NCI-H1092 (cell line): ENCODE measurements at places on chromosomes 16 and 17.
A peak's percentile ranks its signal among the peaks of the same experiment; 100 is the strongest.

DNA sequence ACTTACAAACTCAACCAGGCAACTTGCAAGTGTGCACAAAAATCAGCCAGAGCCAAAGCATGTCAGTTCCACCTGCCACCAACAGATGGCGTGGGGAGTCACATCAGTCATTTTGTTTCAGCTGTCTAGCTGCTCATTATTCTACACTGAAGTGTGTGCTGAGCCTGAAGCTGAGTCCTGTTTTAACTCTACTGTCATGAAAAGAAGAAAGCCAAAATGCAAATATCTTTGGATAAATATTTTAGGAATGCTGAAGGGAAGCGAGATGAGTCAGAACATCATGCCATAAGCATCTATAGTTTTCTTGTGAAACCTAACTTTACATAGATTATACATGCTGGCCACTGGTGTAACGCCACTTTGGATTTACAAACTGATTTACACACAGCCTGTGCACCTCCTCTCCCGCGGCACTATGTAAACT, 172.6 kb downstream of the CDK5R1 start:
- peak; percentile 34 for DNase-seq

DNA sequence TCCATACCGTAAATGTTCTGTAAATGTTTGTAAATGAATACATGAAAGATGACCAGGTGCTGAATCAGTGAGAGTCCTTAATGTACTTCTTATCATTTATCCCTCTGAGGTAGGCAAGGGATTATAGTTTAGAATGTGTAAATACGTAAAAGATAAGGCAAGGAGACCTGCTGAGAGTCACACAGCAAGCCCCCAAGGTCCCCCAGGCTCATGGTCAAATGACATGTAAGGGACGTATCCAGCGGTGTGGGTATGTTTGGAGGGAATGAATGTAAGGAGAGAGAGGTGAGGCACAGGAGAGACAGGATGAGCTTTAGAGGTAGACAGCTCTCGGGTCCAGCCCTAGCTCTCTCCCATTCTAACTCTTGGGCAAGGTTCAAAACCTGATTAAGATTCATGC, 341.8 kb downstream of the WWOX start:
- no peak for DNase-seq

DNA sequence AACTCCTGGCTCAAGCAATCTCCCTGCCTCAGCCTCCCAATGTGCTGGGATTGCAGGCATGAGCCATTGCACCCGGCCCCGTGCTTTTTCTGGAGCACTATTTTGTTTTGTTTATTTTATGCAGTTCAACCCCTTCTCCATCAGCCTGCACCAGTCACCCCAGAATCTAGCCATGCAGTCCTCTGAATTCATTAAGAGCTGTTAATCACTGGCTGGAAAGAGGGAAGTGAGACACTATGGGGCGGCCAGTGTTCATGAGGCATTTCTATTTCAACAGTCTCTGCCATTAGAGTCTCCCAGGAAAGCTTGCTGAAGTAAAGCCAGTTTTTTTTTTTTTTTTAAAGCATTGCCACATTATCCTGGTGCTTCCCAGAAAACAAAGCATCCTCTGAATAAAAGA, 1.7 kb downstream of the VWA3A start:
- DNase-seq: no peak

- no peak for DNase-seq
Measured at GRCh38 chr17:16068323-16068722, 68.7 kb downstream of the TTC19 start.

- DNase-seq: no peak
Measured at GRCh38 chr17:82400830-82401229, 17.3 kb upstream of the HEXD start.

DNA sequence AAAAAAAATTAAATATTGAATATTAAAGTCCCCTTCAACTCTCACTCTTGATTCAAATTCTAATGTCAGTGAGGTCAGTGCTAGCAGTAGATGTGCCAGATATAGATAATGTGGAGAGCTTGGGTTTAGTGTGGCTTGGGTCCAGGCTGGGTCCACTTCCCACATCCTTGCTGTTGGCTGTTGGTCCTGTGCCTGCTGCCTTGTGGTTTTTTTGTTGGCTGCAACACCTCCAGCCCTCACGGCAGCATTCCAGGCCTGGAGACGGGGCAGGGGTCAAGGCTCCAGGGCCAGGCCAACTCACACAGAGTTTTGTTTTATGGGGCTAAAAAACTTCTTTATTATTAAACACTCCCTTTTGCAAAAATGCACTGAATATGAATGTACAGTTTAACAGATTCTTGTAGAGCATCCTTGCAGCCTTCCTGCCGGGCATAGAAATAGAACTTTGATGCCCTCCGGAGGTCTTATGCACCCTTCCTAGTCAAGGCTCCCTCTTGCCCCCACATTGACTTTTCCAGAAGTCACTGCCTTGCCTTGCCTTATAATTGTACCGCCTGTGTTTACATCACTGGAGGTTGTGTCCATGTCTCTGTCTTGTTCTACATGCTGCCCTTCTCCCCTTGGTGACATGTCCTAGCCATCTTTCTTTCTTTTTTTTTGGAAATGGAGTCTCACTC, 25.5 kb upstream of the MYO15B start:
- no peak for DNase-seq

- DNase-seq: no peak
Measured at GRCh38 chr17:75191584-75191983, 8.8 kb upstream of the SUMO2 start.

DNA sequence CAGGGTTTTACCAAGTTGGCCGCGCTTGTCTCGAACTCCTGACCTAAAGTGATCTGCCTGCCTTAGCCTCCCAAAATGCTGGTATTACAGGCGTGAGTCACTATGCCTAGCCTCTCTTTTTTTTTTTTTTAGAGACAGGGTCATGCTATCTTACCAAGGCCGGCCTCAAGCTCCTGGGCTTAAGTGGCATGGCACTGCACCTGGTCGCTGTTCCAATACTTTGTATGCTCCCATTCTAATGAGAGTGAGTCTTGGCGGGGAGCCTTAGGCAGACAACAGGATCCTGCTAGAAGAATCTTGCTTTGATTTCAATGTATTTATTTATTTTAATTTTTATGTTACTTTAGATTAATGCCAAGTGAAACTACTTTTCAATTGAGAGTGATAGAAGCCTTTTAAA, 21.9 kb downstream of the TOM1L2 start:
- DNase-seq: no peak

DNA sequence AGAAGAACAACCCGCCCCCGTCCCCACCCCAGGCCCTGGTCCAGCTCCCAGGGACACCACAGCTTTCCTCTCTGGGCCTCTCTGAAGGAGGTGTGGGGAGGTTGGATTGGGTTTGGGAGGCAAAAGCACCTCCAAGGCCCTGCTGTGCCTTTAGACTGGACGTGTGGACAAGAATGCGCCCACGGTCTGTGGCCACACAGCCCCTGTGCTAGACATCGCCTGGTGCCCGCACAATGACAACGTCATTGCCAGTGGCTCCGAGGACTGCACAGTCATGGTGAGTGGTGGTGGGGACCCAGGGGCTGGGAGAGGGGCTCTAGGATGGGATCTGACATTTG, 3.0 kb downstream of the CORO1A start:
- no peak for DNase-seq

- DNase-seq: no peak
Measured at GRCh38 chr17:70604854-70605253, 435.5 kb downstream of the KCNJ2 start.

DNA sequence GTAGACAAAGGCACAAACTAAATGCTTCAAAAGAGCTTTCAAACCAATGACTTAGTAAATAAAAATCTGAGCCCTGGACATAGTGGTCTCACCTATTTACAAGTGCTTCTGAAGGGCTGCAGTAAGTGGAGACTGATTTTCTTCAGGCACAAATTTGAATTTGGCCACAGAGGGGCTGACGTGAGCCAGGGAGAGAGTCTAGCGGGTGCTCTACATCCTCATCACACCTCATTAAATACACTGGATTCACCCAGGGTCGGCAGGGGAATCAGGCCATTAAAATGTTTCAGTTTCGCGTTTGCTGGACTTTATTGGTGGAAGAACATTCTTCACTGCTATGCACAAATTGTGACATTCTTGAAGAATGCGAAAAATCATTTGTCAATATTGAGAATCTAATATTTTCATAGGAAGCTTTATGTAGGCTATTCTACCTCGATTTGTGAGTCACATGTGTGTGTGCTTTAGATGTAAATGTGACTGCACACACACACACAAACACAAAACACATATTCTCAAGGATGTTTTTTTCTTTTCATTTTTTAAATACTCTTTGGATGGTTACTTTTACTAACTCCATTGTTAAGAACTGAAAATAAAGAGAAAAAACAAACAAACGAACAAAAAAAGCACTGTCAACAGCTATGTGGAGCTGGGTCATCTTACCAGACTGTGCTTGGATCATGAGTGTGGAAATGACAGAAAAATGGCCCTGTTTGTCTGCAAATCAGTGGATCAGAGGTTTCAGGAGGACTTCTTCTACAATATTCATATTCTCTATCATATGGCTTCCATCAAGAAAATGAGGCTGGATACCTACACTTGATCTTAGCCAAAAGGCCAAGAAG, 58.9 kb downstream of the CDH11 start:
- no peak for DNase-seq

DNA sequence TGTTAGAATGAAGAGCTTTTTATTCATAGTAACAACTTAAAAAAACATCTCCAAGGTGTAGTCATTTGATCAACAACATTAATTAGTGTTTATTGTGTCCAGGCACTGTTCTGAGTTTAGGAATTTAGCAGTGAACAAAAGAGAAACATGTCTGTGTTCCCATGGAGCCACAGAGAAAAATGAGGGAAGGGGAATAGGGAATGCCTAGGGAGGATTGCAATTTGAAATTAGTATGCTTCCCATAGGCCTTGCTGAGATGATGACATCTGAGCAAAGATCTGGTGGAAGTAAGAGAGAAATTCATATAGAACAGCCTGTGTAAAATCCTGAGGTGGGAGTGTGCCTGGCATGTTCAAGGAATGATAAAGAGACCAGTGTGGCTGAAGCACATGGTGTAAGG, 318.0 kb downstream of the BCAS3 start:
- DNase-seq: no peak

DNA sequence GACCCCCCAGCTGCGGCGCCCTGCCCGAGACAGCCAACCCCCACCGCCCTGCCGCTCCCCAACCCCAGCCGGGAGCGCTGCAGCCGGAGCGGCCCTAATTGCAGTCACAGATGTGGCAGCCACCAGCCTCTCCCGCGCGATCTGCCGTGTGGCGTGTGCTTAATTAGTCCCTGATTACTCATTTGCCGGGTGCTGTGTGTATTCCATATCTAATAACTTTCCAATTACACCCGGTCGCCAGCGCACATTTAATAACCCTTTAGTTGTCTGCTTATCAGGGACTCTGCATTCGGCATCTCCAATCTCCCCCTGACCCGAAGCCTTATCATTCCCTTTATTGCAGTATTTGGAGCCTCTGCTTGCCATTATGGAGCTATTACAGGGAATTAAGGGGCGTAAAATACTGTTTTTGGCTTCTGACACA, 236.7 kb upstream of the CIBAR2 start:
- no peak for DNase-seq

- no peak for DNase-seq
Measured at GRCh38 chr16:30076276-30076791, 540 bp downstream of the PPP4C start.

GRCh38 chr17:19513897-19514488, 19.7 kb upstream of the SLC47A1 start:
- peak; percentile 9 for DNase-seq

GRCh38 chr16:22353933-22354541, 20.4 kb downstream of the CDR2 start:
- DNase-seq: no peak

- DNase-seq: no peak
Measured at GRCh38 chr16:54093281-54093680, 193.3 kb downstream of the IRX3 start.

DNA sequence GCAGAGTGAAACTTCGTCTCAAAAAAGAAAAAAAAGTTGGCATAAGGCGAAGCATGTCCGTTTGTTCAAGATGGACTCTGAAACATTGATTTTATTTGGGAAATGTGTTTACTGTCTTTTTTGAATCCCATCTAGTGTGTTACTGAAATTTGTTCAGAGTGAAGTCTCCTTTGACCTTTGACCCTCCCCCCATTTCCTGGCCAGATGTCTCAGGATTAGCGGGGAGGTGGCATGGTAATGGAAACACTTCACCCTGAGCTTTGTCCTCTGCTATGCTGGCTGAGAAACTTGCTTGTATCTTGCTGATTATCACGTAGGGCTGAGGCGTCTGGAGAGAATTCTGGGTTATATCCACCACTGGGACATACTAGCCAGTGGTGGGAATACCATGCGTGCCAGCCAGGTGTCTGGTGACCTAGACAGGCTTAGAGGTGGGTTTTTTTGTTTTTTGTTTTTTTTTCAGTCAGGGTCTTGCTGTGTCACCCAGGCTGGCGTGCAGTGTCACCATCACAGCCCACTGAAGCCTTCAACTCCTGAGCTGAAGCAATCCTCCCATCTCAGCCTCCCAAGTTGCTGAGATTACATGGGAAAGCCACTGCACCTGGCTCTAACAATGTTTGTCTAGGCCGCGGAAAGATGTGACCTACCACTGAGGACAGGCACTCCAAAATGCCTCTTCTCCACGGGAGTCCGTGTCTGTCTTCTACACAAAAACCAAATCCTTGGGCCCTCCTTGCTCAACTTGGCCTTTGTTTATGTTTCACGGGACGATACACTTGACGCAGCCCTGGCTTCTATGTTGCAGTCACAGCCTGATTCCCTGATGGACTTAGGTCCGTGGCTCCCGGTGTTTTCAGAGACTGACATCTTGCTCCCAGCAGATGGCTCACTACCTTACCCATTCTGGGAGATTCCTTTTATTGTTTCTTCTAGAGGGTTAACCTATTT, 6.6 kb upstream of the GALK1 start:
- no peak for DNase-seq

DNA sequence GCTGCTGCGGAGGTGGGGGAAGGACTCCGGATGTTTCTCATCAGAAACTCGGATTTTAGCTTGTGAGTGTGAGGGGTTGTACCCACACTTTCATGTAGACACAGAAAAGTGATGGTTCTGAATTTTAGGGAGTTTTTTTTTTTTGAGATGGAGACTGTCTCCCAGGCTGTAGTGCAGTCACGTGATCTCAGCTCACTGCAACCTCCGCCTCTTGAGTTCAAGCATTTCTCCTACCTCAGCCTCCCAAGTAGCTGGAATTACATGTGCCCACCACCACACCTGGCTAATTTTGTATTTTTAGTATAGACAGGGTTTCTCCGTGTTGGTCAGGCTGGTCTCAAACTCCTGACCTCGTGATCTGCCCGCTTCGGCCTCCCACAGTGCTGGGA, 22.4 kb upstream of the GNG13 start:
- DNase-seq: no peak

DNA sequence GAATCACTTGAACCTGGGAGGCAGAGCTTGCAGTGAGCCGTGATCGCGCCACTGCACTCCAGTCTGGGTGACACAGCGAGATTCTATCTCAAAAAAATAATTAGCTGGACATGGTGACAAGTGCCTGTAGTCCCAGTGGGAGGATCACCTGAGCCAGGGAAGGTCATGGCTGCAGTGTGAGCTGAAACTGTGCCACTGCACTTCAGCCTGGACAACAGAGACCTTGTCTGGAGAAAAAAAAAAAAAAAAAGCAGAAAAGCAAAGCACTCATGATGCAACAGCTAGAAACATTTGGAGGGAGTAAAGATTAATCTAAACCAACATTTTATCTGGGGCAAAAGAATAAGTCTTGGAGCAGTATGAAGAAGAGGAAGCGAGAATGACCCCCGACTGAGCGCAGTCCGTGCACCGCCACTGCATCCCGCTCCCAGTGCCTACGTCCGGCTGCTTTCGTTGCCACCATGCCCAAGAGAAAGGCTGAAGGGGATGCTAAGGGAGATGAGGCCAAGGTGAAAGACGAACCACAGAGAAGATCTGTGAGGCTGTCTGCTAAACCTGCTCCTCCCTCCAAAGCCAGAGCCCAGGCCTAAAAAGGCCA, 8.2 kb downstream of the PRPSAP1 start:
- DNase-seq: no peak
